NCI-H82 (cell line): ENCODE measurements at places on chromosomes 11 and 22.

- no peak for DNase-seq
Measured at GRCh38 chr11:33490842-33491370, 209.7 kb downstream of the C11orf91 start.

GRCh38 chr11:128300785-128301184, 286.6 kb downstream of the ETS1 start:
- DNase-seq: no peak

DNA sequence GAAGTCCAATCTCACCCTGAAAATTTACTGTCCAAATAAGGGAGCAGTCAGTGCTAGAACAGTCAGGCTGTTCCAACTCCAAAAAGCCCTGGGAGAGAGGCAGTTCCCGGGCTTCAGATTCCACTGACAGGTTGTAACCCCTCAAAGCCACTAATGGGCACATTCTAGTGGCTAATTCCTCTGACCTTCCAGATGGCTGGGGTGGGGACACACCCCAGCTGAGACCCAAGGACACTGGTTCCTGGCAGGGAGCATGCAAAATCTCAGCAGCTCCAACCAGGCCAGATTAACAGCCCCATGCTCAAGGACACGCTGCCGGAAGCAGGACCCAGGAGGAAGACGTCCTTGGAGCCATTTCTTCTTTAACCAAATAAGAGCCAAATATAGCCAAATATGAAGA, 92.7 kb downstream of the RPL27A start:
- peak; percentile 59 for DNase-seq

DNA sequence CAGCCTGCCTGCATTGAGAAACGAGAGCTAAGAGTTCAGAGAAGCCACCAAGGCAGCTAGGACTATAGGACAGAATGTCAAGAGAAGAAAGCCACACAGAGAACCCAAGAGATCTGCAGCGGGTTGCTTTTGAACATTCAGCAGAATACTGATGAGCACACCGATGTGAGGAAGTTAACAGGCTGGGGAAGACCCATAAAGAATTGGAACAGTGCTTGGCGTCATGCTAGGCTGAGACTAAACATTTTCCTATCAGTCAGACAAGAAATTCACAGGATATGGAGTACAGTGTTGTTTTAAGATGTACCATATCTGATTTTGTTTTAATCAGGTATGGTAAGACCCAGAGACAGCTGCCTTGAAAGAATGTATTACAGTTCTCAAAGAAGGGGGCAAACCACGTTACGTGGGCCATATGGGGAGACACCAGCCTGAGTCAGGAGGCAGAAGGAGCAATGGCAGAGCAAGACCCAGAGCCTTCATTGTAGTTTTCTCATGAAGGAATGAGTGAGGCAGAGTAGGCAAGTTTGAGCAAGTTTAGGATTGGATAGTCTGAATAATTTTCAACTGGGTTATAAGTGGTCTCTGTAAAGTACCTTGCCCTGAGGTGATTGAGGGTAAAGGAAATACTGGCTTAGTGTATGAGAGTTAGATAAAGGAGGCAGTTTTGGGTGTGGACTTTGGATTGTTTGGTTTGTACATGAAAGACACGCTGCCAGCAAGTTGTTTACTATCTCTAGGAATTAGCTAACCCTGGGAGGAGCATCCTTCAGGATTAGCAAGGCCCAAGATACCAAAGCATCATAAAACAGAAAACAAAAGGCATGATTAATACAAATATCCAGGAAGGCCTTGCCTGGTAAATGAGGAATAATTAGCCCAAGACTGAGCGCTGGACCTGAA, 14.3 kb downstream of the LRRC75B start:
- peak; percentile 26 for DNase-seq

DNA sequence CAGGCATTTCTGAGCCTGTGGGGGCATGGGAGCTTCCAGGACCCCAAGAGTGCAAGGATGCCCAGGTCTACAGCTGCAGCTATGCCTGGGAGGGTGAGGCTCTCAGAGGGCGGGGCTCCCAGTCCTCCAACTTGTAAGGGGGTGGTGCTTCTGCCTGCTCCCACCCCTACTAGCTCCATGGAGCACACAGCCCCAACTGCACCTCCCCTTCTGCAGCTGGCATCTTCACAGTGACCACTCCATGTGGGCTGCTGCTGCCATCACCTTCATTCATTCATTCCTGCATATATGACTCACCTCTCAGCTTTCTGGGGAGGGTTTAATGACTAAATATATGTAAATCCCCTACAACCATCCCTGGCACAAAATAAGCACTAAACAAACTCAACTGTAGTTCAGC, 43.8 kb downstream of the CHST1 start:
- DNase-seq: no peak

DNA sequence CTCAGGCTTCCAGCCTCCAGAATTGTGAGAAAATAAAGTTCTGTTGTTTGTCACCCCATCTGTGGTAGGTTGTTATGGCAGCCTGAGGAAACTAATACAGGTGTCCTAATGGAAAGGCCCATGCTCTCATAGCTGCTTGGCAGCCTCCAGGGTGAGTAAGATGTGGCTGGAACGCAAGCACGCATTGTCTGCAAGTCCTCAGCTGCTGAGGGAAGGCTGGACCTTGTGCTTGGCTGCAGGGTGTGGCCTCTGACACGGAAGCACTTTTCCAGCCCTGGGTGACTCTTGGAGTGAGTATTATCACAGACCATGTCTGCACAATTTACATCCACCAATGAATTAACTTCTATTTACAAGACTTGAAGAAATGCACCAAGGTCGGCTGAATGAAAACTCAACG, 44.4 kb upstream of the BARX2 start:
- DNase-seq: no peak

DNA sequence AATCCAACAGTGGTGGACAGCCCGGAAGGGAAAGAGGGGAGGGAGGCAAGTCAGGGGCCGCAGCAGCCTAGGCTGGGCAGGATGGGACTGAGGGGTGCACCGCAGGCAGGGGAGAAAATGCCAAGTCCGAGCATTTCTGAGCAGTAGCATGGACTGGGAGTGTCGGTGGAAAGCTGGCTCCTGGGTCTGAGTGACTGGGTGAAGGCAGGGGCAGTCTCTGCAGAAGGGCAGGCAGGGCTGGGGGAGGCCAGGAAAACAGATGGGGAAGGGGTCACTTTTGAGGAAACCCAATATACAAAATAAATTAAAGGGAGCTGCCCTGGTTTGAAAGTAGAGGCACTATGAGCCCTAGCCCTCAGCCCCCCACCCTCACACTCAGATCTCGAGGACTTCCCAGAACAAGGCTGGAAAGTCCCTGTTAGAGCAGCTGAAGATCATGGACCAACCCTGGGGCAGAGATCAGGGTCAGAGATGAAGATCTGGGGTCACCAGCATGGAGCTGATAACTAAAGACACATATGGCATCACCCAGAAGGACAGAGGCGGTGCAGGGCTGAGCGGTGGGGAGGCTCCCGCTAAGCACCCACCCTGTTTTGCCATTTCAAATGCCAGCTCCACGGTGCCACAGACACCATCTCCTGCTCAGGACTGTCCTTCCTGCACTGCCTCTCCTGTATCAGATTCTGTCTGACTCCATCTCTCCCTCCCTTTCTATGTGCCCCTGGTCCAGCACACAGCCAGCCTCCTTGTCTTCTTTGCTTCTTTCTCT, 32.4 kb upstream of the ETS1 start:
- DNase-seq: no peak
